Stimulated activated CD8-positive, alpha-beta memory T cell treated with anti-CD3 and anti-CD28 coated beads, Interleukin-12 subunit alpha, Interleukin-12 subunit beta, amount 100 ng/mL, for 1 hour (primary cell): ENCODE measurements at places on chromosomes 6 and 20.

DNA sequence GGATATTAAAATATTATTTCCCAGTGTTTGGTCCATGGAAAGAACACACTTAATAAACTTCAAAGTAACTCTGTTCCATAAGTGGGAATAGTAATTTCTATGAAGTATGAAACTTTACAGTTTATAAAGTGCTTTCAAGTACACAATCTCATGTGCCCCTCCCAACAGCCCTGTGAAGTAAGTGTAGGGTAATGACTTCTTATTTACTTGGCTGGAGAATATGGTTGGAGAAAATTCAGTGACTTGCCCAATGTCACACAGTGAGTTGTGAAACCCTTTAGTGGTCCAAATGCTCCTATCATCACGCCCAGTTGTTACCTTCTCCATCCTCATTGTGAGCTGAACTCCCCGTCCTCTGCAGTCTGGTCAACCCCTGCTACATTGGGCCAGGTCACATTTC, 141.2 kb downstream of the PDE7B start:
- DNase-seq = no peak

- no peak for DNase-seq
These were observed 80.2 kb downstream of the CAP2 start for GRCh38 chr6:17473554-17473953.

DNA sequence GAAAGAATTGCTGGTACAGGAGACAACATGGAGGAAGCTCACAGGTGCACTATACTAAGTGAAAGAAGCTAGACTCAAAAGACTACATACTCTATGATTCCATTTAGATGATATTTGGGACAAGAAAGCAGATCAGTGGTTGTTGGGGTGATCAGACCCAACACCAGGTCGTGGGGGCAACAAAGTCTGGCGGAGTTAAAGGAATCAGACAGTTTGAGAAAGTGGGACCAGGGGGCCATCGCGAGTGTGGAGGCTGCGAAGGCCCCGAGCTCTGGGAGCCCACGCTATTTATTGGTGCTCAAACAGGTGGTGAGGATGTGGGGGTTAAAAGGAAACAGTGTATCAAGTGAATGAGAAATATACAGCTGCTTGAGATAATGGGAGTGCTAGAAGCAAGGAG, 282.8 kb upstream of the SGK1 start:
- DNase-seq = no peak

GRCh38 chr6:65182681-65183080, 524.3 kb downstream of the EYS start:
- no peak for DNase-seq

DNA sequence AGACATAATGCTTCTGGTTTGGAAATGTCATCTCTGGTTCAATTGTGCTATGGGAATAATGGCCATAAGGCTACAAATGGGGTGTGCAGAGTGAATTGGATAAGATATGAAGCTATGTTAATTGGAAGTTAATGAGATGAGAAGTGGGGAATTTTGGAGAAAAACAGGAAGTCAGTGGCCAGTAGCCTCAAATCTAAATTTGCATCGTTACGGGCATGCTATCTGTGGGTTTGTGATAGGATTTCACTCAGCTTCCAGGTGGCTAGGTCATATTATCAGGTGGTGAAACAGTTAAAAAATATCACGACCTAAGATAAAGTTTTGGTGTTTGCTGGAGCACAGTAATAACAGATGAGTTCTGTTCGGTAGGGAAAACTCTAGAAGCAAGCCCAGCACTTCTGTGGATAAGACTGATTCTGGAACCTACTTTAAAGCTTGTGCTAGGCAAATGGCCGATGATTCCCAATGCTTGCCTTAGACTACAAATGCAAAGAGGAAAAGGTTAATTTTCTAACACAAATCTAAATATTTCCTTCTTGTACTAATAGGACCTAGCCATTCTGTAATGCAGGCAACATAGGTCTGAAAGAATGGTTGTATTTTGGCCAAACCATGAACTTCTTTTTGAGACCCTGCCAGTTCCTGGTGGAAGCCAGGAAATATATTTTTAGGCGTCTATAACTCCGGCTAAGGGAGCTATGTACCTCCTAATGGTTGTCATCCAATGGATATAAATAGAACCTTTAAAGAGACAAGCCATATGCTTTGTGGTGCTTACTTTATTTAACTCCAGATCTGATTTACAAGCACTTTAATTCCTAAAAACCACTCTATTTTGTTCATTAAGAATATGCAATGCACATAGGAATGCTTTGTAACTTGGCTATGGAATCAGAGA, 111.0 kb downstream of the PLCB1 start:
- no peak for DNase-seq

DNA sequence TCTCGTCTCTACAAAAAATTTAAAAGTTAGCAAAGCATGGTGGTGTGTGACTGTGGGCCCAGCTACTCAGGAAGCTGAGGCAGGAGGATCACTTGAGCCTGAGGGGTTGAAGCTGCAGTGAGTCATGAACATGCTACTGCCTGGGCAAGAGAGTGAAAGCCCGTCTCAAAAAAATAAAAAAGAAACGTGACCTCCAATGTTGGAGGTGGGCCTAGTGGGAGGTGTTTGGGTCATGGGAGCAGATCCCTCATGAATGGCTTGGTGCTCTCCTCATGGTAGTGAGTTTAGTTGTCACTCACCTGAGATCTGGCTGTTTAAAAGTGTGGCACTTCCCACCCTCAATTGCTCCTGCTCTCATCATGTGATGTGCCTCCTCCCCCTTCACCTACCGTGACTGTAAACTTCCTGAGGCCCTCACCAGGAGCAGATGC, 24.3 kb downstream of the RBL1 start:
- peak; percentile 12 for DNase-seq

GRCh38 chr6:62612471-62612870, 326.4 kb upstream of the KHDRBS2 start:
- no peak for DNase-seq

DNA sequence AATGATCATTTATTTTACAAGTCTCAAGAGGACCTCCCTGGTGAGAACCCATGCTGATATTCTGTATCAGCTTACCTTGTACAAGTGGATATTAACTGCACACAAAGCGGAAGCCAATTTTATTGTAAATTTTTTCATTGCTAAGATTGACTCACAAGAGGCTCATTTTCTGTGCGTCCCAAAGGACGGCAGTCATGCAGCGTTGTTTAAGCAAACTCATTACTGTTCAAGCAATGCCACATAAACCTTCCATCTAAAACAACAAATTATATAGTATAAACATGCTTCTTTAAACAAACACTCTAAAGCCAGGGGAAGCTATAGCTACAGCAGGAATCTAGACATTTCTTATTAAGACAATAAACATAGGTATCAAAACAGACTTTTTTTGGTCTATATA, 575.3 kb downstream of the FRK start:
- DNase-seq = no peak

GRCh38 chr20:51432251-51432784, 110.2 kb downstream of the NFATC2 start:
- DNase-seq = no peak

DNA sequence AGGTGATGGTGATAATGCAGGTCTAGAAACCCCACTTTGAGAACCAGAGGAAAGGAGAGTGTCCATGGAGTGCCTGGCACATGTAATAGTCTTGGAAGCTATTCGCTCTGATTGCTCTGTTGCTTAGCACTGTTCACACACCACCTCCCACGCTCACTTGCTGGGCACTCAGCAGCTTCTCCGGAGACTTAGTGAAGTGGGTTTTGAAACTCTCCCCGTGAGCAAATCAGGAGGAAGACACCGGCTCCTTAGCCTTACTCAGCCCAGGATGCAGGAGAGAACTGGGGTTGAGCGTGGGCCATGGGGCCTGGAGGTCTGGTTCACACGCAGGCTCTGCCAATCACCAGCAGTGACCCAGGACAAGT, 22.2 kb downstream of the BMP7 start:
- DNase-seq = no peak

DNA sequence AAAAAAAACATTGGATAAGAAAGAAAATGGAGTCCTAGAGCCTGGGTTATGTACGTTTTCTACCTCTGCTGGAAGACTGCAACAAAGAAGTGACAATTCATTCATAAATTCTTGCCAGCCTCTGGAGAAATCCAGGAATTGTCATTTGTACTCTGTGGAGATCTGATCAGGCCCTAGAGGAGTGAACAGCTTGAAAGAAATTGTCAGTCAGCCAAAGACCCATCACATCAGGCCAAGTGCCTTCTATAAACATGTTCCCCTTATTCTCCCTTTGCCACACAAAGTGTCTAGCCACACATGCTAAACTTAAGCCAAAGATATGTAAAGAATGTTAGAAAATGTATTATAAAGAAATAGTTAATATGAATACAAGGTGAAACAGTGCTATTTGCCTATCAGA, 152.4 kb downstream of the ADAT2 start:
- DNase-seq = no peak

DNA sequence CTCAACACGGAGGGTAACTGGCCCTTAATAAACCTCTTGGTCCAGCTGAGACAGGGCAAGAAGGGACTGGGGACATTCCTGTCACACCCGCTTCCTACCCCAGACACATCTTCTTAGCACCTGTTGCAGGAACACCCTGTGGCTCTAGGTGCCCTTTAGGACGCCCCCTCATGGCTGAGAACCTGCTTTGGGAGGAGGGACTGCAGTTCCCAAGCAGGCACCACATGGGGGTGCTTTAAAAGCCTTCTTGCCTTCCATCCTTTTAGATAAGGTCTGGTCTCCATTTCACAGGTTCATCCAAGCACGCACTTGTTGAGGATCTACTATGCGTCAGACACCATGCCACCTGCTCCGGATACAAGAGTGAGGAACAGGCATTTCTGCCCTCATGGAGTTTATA, 26.6 kb downstream of the NSFL1C start:
- DNase-seq = no peak

DNA sequence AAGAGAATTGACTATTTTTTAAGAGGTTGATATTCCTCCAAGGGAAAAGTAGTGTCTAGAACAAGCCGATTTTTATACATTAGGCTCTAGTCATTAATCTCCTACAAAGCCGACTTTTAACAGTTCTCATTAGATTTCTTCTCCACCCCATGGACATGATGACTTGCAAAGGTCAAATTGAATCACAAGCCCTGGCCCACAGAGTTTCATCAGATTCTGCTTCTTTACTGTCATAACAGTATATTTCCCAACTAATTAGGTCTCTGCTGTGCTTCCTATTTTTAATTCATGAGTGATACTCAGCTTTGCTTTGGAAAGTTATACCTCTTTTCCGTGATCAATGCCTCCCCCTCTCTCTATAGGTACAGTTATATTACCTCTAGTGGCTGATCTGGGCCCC, 90.6 kb upstream of the ADGRB3 start:
- no peak for DNase-seq

DNA sequence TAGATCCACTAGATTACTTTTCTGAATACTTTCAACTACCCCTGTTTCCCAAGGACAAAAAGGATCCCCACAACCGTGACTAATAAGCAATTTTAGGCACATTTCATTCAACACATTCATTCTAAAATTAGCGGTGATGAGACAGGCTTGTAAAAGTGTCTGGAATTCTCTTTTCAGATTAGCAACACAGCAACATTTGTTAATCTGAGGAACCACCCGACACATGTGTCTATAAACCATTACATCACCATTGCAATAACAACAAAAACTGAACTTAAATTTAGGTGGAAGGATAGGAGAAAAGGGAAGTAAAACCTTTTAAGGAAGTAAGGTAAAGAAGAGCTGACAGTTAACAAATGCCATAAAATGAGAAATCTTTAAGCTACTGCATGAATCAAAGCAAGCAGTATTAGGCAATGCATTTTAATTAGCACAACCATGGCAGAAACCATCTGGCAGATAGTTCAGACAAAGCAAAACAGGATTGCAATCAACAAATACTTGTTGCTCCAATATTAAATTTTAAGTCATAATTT, 49.1 kb downstream of the MAP3K7 start:
- no peak for DNase-seq

DNA sequence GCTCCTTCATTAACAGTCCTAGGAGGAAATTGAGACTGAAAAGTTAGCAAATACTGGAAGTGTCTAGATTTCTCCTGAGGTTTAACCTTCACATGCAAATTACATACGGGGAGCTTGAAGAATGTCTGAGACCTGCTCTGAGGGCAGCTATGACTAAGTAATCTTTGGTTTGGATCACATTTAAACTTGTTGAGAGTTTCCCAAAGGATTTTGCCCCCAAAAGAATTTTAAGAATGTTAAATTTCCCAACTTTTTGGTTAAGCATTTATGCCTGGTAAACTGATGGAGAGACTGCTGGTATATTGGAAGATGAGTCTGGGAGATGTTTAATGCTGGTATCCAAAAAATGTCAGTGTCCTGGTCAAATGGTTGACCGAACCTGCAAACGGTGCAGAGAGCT, 97.0 kb downstream of the RREB1 start:
- DNase-seq = no peak

GRCh38 chr6:163716690-163717089, 302.2 kb downstream of the QKI start:
- DNase-seq = no peak

DNA sequence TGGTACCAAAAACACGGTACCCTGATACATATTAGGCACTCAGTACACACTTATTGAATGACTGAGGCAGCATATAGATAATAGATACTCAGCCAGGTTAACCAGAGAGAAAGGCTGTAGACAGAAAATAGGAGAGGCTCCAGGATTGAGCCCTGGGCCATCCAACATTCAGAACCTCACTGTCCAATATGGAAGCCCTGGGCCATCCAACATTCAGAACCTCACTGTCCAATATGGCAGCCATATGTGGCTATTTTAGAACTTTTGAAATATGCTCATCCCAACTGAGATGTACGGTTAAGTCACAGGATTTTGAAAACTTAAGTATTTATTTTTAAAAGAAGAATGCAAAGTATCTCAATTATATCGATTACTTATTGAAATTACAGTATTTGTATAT, 142.5 kb upstream of the ID4 start:
- DNase-seq = no peak

DNA sequence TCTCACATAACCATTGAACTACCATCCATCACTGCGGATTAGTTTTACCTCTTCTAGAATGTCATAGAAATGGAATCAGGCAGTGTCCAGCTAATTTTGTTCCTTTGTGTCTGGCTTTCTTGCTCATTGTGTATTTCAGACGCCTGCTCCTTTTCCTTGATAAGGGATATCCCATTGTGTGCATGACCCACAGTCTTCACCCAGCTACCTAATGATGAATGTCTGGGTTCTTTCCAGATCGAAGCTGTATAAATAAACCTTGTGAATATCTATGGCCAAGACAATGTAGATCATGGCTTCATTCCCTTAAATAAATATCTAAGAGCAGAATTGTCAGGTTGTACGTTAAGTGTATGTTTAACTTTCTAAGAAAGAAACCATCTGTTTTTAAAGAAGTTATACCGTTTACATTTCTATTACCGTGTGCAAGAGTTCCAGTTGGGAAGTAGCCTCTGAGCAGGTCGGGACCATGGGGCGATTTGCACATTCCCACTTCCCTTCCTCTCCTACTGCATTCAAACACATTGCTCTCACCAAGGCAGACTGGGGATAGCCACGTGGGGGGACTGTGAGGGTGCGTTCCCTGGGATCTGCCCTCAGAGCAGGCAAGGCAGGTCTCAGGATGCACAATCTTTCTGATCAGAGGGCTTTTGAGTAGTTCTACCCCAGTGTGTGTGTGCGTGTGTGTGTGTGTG, 13.1 kb downstream of the CD93 start:
- DNase-seq = no peak
